CD4-positive, alpha-beta T cell treated with Interleukin-10 for 1 hour (primary cell): ENCODE measurements at places on chromosomes 4 and X.

DNA sequence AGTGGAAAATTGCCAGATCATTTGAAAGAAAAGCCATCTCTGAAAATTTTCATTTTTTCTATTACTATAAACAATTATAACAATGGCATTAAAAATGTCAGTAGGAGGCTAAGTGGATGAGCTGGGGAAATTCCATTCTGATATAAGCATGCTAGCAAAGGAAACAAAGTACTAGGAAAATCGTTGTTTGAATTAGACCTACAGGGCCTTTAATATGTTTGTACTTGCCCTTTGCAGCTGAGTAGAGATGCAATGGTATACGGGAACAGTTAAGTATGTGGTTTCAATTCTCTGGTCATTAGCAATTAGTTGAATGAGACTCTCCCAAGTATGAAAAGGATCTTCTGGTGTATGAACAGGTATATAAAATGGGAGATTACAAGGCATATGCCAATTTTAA, 452.2 kb downstream of the PCDH11X start:
- no peak for DNase-seq

GRCh38 chr4:1579001-1579900, 104.9 kb downstream of the FAM53A start:
- peak; percentile 83 for DNase-seq

GRCh38 chr4:185872747-185873380, 60.9 kb upstream of the SORBS2 start:
- DNase-seq = no peak

DNA sequence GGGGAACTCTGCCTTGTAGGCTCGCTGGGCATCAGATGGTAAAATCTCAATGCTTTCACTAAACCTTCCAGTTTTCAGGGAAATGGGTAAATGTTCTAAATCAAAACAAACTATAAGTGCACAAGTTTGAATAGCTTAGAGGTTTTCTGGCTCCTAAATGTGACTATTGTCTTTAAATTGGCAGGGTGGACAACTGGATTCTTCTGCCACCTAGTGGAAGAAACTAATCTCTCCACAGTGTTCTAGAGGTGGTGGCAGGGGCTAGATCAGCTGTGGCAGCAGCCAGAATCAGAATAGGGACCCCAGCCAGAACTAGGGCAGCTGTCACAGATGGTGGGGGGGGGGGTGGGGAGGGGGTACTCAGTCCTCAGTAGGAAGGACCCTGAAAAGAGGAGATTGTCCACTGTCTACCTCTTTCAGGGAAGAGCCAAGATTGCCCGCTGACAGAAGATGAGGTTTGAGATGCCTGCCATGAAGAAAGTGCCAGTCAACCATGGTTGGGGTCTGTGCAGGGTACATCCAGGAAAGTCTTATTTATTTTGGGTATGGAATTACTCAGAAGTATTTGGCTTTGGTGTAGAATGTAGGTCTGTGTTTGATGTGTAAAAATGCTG, 201.4 kb downstream of the CCNG2 start:
- peak; percentile 9 for DNase-seq

DNA sequence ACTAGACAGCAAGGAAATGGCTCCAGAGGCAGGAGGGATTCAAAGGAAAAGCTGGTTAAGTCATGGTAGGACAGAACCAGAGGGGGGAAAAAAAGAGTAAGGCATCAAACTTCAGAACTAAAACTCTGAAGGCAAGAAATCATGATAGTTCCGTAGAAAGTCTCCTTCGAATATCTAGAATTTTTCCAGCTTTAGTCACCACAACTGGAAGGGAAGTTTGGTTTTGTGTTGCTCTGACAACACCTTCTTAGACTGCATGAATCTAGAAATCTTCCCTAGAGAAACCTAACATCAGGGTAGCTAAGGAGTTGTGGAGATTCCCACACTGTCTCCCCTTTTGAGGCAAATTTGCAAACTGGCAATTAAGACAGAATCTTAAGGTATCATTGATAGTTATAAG, 33.7 kb downstream of the AMMECR1 start:
- no peak for DNase-seq

DNA sequence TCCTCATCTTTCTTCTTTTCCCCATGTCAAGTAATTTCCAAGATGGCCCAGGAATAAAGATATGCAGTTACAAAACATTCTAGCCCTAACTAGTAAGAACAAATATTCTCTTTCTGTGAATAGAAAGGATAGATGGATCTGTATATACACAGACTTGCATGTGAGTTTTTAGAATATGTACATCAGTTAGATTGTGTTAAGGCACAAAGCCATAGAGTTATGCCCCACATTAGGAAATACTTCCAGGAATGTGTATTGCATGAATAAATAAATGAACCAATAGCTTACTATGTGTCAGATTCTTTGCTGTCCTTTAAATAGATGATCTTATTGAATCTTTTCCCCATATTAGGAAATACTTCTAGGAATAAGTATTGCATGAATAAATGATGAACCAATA, 46.0 kb upstream of the TMPRSS11E start:
- DNase-seq = no peak

- DNase-seq = no peak
Measured at GRCh38 chr4:7624396-7624980, 189.8 kb upstream of the PSAPL1 start.

DNA sequence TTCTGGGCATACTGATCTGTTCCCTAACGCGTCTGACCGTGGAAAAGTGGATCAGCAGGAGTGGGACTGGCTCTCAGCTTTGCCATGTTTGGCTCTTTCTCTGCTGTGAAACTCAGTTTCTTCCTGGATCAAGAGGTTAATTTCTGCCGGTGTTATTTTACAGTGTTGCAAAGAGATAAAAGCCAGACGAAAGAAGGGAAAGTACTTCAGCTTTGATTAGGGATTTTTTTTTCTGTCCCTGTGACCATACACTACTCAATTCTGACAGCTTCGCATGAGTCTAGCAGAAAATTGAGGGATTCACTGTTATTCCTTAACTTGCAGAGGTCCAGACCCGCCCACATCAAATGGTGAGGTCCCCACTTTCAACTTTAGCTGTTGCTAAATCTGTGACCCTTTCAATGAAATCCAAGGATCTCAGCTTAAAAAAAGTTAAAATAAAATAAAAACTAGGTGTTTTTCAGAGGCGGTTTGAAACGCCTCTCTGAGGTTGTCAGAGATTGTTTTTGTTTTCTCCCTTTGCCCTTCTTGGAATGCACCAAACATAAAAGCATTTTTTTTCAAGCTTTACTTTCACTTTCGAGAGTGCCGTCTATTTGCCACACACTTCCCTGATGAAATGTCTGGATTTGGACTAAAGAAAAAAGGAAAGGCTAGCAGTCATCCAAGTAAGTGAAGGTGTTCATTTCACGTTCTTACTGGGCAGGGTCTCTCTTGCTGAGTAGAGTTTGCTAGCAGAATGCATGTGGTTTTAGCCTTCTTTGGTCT, at the start of gene TLR3:
Gene TLR3 (plus strand): TSS at position 576 of the 768 bp plus-strand sequence. CDS start 7,464 bp downstream, outside the sequence.
- peak; percentile 34 for DNase-seq

- no peak for DNase-seq
Measured at GRCh38 chr4:89712141-89712540, 124.8 kb downstream of the SNCA start.

DNA sequence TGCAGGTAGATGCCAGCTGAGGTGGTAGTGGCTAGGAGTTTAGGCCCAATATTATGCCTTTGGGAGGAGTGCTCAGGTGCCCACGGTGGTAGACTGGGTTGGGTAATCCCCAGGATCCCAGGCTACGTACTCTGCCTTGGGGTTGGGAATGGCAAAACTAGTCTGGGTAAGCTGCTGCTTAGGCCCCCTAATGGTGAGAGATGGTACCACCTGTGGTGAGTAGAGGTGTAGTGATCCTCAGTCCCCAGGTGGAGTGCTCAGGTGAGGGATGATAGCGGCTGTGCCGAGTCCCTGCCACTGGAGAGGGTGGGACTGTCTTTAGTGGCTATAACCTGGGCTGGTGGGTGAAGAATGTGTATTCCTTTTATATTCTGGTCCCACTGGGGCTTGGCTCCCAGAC, 75.2 kb downstream of the IL1RAPL2 start:
- no peak for DNase-seq

DNA sequence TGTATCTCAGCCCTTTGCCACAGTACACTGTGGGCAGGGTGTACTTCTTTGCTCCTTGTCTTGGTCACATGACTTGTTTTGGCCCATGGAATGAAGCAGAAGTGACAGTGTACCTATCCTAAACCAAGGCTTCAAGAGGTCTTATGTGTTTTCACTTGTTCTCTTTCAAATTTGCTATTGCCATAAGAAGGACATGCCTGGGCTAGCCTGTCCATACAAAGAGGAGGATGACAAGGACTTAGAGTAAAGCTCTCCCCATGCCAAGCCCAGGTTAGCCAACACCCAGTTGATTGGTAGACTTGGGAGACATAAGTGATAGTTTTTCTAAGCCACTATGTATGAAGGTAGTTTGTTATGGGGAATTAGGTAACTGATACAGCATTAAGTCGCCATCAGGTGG, 141.1 kb upstream of the MID1 start:
- no peak for DNase-seq

- DNase-seq = no peak
Measured at GRCh38 chr4:163600727-163601126, 106.2 kb downstream of the TMA16 start.

DNA sequence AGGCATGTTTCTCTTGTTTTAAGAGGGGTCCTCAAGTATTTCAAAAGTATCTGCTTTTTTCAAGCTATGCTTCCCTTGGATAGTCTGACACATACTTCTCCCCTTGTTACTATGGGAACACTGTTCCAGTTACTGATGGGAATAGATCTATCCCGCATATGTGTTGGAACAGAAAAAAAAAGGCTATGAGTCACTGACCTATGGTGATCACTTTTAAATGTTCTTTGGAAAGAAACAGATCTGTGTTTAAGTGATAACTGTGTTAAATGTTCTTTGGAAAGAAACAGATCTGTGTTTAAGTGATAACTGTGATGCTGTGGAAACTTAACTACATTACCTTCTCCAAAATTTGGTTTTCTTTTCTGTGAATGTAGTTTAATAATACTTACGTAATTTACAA, 303.2 kb downstream of the TEX13C start:
- DNase-seq = no peak

DNA sequence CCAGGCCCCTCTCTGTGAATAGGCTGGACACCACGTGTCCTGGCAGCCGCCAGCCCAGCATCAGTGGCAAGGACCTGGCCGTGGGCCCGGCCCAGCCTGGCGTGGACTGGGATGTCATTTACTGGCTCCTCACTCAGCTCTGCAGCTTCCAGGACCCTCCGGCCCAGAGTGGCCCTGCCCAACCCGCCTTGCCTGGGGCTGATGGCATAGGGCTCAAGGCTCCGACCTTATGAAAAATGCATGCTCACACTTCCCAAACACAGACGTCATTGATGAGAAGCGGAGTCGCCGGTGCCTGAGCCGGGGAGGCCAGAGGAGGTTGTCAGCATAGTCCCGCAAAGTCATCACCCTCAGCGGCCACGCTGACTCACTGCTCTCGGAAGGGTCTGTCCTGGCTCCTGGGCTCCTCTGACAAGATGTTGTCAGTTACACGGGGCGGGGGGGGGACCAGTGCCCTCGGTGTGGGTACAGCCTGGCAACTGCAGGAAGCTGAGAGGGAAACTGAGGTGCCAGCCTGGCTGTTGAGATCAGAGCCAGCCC, 14.3 kb downstream of the CFAP99 start:
- DNase-seq = no peak

DNA sequence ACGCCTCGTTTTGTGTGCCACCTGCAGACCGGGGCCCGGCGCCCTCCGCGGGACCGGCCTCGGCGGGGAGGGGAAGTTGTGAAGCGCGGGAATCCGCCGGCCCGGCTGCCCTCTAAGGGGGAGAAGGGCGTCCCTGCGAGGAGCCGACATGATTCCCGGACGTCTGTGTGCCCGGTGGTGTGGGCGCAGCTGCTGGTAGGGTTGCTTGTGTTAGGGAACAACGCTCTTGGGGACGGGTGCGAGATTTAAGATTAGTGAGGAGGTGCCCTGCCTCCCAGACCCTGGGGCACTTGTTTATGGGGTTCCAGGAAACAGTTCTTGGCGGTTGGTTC, 627 bp downstream of the CDKN2AIP start:
- DNase-seq = no peak

GRCh38 chrX:101370888-101371504, 15.0 kb downstream of the BTK start:
- DNase-seq = no peak

DNA sequence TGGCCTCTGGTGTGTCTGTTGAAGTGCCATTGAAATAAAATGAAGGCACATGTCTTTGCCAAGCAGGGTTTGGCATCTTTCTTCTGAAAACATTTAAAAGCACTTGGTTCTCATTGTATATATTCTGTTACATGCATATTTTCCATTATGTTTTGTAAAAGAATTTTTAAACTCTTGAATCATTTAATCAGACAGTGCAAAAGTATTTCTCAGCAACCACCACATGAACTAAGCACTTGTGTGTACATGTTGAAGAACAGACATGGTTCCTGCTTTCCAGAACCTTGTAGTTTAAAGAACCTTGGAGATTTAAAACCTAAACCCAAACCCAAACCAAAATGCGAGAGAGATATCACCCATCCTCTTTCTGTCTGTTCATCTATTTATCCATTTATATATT, 220.3 kb upstream of the GIMD1 start:
- no peak for DNase-seq

DNA sequence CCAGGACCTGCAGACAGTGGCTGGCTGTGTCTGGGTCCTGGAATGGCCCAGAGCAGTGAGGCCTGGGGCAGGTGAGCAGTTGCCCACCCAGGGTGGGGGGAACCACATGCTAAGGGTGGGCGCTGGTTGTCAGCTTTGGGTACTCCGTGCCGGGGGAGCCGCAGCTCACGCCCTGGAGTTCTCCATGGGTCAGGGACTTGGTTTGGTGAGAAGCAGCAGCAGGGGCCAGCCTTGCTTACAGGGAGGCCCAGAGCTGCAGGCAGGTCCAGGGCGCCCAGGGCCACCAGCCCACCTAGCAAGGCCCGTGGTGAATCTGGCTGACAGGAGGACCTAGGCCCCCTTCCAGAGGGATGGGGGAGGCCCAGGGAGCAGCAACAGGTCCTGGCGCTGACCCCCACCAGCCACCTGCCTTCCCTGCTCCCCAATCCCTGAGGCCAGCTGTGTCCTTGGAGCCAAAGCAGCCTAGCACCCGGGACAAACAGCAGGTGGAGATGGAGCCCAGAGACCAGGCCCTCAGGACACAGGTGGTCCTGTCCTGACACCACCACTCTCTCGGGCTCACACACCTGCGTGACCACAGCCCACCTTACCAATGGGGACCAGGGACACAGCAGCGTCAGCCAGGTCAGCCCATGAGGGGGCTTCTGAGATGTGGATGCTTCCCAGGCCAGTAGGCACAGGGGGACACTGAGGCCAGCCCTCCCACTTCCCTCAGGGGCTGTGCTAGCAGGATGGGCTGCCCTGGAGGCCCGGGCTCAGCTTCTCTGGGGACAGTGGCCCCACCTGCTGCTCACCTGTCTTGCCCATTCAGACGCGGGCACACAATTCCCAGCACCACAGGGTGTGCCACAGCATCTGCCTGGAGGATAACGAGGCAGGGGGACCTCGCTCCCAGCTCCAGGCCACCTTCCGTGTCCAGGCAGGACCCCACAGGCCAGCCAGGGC, 3.5 kb downstream of the MXD4 start:
- DNase-seq = no peak

- no peak for DNase-seq
Measured at GRCh38 chr4:126012691-126013290, 698.0 kb downstream of the FAT4 start.
